ENCODE measurements at places on chromosomes 4 and X.

DNA sequence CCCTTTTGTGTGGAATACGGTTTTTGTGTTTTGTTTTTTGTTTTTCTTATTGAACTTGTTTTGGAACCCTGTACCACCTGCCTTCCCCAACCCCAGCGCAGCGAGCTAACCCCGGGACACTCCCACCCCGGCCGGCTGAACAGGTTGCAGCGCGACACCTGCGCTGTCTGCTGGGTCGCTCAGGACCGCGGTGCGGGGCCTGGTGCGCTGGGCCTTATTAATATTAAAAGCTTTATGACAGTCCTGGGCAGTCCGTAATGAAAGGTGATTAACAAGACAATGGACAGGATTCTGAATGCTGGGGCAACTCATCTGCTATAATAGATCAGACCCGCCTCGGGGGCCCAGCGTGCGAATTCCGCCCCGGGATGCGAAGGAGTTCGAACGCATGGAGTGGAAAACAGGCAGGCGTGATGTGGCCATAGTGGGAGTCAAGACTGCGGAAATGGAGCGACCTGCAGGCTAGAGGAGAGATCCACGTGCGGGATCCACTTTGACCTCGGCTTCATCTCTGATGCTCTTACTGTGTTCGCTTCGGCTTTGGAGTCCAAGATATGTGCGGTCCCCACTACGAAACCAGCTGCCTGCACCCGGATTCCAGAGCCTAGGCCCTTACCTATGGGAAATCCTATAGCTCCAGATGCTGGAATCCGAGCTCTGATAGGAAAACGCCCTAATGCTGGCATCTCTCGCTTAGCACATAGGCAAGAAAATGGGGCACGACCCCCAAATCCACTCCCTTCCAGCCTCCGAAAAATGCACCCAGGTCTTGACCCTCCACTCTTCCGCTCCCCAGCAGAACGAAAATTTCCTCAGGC is 69.0 kb upstream of the TMEM33 start:
- no peak for DNase-seq

GRCh38 chr4:13615161-13615560 is 12.4 kb downstream of the BOD1L1 start:
- DNase-seq = no peak

GRCh38 chrX:68568136-68568535 is 69.3 kb downstream of the YIPF6 start:
- DNase-seq = no peak

DNA sequence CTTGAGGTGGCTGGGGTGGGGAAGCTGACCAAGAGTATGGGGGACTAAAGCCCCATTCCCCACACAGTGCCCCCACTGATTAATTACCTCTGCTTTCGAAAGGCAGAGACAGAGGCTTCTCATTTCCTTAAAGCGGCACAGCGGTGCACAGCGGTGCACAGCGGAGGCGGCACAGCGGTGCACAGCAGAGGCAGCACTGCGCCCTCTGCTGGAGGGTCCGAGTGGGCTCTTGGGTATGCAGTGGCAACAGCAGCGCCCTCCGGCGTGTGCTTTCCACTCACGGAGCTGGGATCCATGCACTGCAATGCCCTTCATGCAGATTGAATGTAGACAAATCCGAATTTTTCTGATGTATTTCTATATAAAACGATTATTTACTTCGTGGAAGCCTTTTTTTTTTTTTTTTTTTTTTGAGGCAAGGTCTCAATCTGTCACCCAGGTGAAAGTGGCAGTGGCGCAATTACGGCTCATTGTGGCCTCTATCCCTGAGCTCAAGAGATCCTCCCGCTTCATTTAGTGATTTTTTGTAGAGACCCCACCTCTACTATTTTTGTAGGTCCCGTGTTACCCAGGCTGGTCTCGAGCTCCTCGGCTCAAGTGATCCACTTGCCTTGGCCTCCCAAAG is 19.7 kb upstream of the PRPS2 start:
- DNase-seq = peak; percentile 53

- no peak for DNase-seq
Observed at GRCh38 chrX:68060506-68061205, 372.6 kb downstream of the OPHN1 start.

DNA sequence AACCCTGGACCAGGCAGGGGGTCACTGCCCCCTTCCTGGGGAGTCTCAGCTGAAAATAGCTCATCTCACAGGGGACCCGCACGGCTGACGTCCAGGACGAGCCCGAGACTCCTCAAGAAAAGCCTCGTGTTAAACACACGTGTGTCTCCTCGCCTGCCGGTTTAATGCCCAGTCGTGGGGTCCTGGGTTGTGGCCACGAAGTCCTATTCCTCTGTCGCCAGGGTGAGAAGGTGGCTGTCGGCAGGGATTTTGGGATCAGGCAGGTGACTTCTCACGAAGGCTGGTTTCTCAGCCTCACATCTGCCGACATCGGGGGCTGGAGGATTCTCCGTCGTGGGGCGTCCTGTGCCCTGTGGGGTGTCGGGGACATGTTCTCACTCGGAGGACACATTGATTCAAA is 44.3 kb upstream of the PPP2R3B start:
- no peak for DNase-seq

DNA sequence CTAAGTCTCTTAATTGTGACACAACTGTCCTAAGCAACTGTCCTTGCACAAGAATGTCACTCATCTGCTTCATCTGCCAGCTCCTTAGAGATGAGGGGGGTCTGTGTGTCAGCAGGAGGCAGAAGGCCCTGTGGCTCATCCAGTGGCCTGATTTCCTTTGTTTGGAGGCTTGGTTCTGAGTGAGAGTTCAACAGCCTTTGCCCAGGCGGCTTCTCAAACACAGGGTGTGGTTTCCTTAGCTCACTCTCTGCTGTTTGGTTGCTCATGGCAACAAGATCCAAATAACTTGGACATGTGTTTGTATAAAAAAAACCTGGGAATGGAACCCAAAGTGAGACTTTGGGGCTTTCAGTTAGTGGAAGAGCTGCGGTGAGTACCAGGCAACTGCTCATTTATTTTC is 46.6 kb downstream of the MAP7D3 start:
- DNase-seq = peak; percentile 59

- no peak for DNase-seq
Observed at GRCh38 chrX:100643956-100644860, at the start of gene SRPX2. TSS of gene SRPX2 (plus strand) at chrX:100644199. CDS start at chrX:100646323, 2,124 bp downstream.

DNA sequence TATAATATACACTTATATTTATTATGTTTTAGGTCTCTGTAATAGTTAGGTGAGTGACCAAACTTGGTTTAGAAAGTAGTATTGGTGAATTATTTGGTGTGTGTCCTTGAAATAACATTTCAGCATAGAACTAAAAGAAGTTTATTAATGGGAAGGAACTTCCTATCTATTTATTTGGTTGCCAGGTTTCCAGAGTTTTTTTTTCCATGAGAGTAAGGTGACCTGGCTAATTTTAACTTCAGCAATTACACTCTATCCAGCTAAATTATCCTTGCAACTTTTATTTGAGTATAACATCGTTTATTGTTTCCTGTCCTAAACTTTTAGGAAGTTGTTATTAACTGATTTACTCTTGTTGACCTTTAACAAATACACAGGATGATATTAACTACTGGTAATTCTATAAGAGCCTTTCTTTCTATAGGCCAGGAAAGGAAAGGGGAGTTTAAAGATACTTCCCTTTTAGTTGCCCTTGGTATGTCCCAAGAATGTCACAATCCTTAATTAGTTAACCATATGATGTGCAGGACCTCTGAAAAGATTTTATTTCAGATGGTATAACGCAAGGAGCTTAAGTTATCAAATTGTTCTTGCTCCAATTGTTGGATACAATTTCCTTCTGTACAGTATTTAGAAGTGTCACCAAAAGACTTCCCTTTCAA is 18.9 kb downstream of the PRDM8 start:
- no peak for DNase-seq

DNA sequence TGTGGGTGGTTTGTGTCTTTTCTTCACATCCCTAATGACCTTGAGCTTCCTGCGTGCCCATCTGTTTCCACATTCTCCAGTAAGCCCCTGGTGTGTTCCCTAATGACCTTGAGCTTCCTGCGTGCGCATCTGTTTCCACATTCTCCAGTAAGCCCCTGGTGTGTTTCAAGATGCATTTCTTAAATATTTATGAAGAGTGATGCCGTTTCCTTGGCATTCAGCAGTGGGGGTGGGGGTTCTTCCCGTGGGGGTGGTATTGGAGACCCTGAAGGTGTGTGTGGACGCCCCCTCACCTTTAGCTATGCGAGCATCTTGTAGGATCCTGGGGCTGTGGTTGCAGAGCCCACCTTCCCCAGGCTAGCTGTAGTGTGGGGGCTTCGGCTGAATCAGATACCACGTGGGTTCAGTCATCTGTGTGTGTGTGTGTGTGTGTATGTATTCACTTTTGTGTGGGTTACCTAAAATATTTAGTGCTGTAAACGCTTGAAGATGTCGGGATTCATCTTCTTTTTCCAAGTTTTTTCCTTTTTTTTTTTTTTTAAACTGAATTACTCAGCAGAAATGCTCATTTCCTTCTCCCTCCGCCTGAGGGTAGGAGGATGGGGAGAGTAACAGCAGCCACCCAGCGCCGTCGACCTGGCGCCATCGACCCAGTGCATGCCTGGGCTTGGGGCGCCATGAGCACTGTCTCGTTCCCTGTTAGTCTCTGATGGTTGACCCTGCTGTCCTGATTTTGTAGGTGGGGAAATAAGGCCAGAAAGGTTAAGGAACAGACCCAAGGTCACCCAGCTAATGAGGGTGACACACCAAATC is 9.9 kb downstream of the NSG1 start:
- DNase-seq = no peak

DNA sequence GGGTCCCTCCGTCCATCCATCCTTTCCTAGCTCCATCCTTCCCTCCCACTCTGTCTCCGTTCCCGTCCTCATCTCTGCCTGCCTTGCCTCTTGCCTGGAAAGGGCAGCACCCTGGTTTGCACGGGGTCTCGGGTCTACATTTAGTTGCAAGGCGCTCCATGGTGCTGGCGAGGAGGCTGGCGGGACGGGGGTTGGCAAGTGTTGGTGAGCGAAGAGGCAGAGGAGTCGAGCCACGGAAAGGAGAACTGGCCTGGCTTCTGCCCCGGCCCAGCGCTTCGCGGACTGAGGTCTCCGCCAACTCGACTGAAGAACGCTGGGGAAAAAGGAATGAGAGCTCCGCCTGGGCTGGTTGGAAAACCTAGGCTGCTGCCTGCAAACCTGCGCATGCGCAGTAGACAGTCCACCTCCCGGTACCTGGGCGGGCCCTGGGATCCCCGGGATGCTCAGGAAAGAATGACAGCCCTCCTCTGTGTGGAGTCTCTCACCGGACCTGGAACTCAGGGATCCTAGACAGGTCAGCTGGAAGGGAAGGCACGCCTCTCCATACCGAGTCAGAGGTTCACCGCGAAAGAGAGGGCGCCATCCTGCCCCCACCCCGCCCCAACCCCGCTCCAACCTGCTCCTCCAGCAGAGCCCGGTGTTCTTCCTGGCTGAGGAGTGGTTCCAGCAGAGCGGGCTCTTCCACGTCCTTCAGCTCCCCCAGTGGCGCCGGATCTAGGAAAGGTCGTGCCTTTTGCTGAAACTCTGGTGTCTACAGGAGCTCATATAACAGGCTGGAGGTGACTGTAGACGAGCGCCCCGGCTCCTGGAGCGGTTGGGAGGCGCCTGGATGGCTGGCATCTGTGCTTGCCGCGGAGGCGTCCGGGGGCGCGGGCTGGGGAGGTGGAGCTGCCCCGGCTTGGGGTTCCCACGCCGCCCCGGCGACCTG is 6.0 kb downstream of the FRG2 start:
- DNase-seq = peak; percentile 25

DNA sequence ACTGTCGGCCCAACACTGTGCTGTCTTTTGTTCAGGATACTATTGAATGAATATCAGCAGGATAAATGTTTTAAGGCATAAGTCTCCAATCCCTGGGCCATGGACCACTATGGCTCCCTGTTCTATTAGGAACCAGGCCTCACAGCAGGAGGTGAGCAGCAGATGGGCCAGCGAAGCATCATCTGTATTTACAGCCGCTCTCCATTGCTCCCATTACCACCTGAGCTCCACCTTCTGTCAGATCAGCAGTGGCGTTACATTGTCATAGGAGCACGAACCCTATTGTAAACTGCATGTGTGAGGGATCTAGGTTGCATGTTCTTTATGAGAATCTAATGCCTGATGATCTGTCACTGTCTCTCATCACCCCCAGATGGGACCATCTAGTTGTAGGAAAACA is 3.7 kb upstream of the APLN start:
- no peak for DNase-seq

GRCh38 chr4:23733476-23733875 is 156.4 kb downstream of the PPARGC1A start:
- DNase-seq = no peak

DNA sequence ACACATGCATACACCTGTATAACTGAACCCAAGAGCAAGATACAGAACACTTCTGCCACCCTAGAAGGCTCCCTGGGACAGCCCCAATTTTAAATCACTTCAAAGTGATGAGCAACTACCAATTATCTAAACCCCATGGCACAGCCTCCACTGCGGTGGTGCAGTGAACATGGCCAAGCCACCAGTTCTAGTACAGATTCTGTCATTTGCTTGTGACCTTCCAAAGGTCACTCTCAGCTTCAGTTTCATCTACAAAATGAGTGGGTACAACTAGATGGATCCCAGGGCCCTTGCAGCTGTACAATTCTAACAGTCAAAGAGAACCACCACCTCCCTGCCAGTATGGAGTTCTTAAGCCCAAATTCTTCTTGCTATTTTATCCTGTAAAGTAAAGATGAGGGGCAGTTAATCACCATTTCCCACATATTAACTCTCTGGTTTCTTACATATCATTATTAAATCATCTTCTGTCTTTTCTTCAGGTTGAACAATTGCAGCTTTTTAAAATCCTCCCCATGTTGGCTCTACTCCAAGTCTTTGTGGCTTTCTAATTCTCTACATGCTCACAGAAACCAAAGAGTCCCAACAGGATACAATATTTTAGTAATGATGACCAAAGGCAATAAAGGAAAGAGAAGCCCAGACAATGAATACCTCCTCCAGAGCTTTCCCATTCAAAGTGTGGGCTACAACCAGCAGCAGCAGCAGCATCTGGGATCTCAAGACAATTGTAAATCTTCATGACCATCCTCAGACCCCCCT is 39.0 kb upstream of the GPM6B start:
- DNase-seq = no peak

- no peak for DNase-seq
Observed at GRCh38 chr4:48432017-48432416, 51.1 kb upstream of the SLC10A4 start.

DNA sequence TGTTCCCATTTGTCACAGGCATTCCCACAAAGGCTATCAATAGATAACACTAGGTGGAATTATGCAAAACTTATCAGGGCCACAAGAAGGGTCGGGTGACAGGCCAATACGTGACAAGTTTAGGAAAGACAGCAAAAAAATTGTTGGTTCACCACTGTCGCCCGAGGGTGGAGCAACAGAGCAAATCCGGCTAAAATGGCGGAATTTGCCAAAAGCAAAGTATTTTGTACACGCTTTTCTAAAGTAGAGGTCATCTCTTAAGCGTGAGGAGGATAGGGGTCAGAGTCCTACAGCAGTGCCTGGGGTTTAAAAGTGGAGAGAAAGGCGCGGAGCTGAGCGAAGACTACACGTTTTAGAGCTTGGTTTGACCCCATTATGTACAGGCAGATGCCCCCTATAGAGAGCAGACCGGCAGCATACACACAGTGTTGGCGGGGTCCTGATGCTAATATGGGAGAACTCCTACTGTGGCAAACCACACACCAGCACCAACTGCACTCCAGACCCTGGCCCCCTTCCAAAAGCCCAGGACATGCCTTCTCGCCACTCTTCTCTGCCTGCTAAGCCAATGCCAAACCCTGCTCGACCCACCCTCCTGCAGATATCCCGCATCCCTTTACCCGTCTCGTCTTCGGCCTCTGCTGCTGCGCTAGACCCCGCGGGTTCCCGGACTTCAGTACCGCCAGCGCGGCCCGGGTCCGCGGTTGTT is 733 bp downstream of the CCNA2 start:
- DNase-seq = peak; percentile 38

GRCh38 chr4:174152717-174153466 is 130.6 kb downstream of the FBXO8 start:
- DNase-seq = no peak

- DNase-seq = no peak
Observed at GRCh38 chr4:107392380-107392779, 327.7 kb downstream of the PAPSS1 start.
